H7 (cell line): ENCODE measurements at places on chromosomes 1 and 21.

DNA sequence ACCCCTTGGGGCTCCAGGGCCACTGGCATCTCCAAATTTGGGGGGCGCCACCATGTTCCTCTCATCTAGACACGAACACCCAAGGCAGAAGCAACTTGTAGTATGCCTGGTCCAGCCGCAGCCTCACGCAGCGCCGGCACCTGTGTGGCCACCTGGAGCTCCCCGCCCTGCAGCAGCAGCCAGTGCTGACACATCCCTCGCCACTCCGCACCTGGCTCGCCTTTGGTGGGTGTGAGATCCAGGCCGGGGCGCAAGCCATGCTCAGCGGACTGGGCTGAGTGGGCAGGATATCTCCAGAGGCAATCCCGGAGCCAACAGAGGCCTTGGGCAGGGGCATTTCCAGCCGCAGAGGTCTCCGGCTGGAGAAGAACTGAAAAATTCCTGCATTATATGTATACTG is 1563.7 kb downstream of the NCAM2 start:
- DNase-seq = no peak

DNA sequence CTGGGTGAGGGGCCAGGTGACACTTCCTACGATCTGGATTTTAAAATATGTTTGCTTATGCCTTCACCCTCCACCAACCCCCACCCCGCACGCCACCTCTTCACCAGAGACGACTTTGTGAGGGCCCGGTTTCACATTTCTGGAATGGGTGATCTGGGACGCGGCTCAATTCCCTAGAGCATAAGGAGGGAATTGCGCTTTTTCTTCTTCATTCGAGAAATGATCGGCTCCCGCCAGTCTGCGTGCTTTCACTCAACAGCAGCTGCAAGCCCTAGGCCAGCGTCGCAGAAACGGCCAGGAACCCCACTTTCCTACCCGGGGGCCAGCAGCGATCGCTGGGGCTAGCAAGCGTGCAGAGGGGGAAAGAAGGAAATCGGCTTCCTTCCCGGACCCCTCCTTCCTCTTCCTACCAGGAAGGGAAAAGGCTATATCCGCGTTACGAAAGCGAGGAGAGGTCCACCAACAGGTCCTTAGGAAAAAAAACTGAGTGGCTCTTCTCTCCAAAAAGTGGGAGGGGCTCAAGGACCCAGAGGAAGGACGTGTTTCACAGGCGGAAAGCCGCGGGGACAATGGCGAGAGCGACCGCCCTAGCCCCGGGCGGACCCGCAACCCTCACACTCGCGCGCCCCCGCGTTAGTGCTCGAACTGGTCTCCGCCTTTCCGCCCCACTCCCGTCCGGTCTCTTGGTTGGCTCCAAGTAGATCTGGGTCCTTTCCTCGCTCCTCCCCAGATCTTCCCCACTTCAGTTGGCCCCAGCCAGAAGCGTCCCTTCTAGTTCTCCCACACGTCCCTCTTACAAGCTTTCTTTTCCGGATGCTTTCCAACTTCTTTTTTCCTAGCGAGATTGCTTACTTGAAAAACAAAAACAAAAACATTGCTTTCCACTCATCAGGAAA is 1.1 kb upstream of the ADAMTS1 start:
- peak; percentile 69 for DNase-seq

DNA sequence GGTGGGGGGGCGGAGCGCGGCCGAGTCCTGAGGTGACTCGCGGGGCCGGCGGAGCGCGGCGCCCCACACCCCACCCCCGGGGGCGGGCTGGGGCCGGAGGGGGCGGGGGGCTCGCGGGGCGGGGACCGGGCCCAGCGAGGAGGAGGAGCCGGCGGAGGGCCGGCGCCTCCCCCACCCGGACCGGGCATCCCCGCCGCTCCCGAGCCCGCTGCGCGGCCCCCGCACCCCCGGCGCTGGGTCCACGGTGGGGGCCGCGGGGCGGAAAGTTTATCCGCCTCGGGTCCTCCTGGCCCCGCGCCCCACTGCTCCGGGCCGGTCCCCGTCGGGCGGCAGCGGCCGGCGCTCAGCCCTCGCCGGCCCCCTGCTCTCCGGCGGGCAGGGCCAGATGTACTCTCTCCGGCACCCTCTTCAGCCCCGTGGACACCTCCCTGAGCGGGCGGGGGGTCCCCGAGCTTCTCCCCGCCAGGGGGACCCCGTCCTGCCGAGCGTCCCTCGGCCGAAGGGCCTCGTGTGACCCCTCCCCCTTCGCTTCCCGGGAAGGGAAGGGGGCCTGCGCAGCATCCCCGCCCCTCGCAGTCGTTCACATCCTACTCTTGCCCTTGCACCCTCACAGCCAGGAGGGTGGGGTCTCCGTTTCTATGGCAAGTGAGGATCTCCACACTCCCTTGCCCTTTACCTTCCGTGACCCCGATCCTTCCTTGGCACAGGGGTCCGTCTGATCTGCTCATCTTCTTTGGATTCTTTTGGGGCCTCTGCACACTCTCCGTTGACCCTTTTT is 663 bp downstream of the CAMTA1 start:
- peak; percentile 91 for DNase-seq

GRCh38 chr1:91831132-91831930 is 54.6 kb downstream of the TGFBR3 start:
- no peak for DNase-seq

DNA sequence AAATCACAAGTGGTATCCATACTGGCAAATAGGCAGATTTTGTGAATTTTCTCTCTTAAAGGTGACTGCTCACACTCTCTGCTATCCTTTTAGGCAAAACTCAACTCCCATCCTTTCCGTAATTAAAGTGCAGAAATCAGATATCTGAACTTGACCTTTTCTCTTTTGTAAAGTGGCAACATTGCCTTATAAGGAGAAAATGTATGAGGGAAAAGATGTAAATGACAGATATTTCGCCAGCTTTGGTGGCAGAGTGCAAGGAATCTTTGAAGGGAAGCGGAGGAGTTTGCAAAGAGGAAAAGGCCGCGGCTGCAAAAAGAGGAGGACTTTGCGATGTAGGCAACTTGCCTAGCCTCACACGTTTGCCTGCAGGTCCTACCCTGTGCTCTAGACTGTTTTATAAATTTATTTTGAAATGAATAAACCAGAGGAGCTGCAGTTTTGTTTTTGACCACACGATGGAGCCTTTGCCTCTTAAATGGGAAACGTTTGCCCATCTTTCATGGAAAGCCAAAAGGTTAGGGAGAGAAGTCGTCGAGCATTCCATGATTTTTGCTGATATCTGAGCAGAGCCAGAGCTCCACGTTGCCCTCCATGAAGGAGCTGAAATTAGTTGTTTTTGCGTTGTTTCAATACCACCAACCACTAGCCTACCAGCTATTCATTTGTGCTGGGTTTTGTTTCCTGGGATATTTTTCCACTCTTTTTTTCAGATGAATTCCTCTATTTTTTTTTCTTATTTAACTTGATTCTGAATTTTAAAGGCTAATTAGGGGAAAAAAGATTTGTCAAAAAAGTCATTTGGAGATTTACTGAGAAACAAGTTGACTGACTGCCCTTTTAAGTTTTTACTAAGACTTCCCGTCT is 242.3 kb downstream of the LMX1A start:
- DNase-seq = peak; percentile 62

- DNase-seq = no peak
These were observed 934 bp upstream of the MSH4 start for GRCh38 chr1:75795703-75796193.

- no peak for DNase-seq
These were observed 1.1 kb downstream of the KCNH1 start for GRCh38 chr1:211132721-211133392.

DNA sequence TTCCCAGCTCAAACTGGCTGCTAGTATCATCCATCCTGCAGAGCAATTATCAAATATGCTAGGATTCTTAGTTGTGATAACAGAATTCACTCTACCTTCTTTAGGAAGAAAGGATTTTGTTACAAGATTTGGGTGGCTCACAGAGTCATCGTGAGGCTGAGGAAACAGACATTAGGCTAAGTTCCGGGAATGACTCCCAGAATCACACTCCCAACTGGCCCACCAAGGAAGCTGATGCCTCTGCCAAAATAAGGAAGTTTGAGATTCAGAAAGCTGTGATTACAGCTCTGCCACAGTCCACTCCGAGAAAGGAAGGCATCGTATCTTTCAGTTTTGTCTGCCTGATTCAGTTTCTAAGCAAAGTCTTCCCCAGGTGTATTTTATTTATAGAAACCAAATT is 50.6 kb upstream of the LYPLAL1 start:
- no peak for DNase-seq
